ENCODE measurements at places on chromosomes 6 and 20.

- peaks cover 13% of the 10 kb centered on the region for H3K4me1 ChIP-seq
- DNase-seq: no peak
- H3K27ac ChIP-seq: no peak overlapping the region
- peaks cover 21% of the 10 kb centered on the region for H3K36me3 ChIP-seq
Measured at GRCh38 chr20:58237318-58238132, 9.1 kb upstream of the ANKRD60 start.

DNA sequence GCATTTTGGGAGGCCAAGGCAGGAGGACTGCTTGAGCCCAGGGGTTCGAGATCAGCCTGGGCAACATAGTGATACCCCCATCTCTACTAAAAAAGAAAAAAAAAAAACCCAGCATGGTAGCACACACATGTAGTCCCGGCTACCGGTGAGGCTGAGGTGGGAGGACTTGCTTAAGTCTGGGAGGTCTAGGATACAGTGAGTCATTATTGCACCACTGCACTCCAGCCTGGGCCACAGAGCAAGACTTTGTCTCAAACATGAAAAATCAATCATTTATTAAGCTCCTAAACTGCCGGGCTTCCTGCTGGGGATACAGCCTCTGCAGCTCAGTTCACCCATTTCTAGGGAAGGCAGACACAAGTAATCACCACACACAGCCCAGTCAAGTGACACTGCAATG, 7.3 kb upstream of the USP45 start:
- DNase-seq: no peak
- peaks cover 19% of the 10 kb centered on the region for H3K4me1 ChIP-seq
- no peak overlapping the region for H3K4me3 ChIP-seq

- H3K4me1 ChIP-seq: peaks cover 8% of the 10 kb centered on the region
- H3K36me3 ChIP-seq: no peaks in the 10 kb centered on the region
- no peak overlapping the region for H3K4me3 ChIP-seq
- H3K27ac ChIP-seq: no peak overlapping the region
- H3K27me3 ChIP-seq: peaks cover 4% of the 10 kb centered on the region
Measured at GRCh38 chr20:49559411-49560081, 8.4 kb downstream of the PTGIS start.

DNA sequence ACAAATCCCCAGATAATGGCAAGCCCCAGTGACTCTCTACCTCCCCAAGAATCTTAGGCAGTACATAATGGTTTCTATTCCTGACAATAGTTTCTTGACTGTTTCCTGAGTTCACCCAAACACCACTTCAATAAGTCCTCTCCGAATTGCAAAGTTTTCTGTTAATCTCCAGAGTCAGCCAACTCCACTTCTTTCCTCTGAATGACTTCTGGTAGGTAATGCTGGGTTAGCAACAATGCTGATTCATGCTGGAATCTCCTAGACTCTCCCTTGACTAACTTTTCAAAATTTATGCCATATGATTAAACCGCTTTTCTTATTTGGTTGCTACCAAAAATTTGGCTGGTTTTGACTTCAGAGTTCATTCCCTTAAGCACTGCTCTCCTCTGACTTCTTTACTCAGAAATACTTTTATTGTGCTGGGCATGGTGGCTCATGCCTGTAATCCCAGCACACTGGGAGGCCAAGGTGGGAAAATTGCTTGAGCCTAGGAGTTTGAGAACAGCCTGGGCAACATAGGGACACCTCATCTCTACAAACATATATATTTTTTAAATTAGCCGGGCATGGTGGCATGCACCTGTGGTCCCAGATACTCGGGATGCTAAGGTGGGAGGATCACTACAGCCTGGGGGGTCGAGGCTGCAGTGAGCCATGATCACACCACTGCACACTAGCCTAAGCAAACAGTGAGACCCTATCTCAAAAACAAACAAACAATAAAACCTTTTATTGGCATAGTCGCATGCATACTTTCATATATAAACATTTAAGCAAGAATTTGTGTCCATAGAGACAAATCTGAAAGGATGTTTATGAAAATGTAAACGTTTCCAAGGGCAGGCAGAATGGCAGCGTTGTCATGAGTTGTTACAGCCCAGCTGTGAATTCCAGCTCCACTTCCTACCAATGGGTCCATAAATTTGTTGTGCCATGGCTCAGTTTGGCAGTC, 249.3 kb upstream of the PLN start:
- no peaks in the 10 kb centered on the region for H3K4me1 ChIP-seq
- no peak for DNase-seq
- no peak overlapping the region for H3K4me3 ChIP-seq
- H3K36me3 ChIP-seq: no peaks in the 10 kb centered on the region

- no peaks in the 10 kb centered on the region for H3K36me3 ChIP-seq
- H3K27ac ChIP-seq: no peak overlapping the region
- H3K4me3 ChIP-seq: no peak overlapping the region
- no peaks in the 10 kb centered on the region for H3K4me1 ChIP-seq
- DNase-seq: no peak
Measured at GRCh38 chr20:44758247-44759101, 12.8 kb downstream of the KCNK15 start.

GRCh38 chr20:51610761-51611624, 68.5 kb upstream of the NFATC2 start:
- H3K27me3 ChIP-seq: no peaks in the 10 kb centered on the region
- H3K27ac ChIP-seq: no peak overlapping the region

DNA sequence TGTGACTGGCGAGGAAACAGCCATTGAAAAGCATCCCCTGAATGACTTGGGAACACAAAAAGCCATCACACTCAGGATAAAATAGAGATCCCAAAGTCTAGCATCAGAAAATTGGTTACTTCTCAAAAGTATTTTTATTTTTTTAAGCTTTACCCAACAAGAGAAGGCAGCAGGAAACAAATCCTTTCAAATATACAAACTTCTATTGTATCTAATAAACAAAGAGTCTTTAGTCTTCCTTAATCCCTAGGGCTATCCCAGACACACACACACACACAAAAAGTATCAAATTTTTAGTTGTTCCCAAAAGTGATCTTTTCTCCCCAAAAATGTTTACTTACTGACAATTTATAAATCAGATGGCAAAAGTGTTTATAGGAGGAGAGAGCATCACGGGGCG, 33.2 kb upstream of the MARCKS start:
- DNase-seq: no peak
- no peak overlapping the region for H3K27ac ChIP-seq
- no peak overlapping the region for H3K4me3 ChIP-seq
- peaks cover 6% of the 10 kb centered on the region for H3K4me1 ChIP-seq
- H3K36me3 ChIP-seq: no peaks in the 10 kb centered on the region

- H3K27me3 ChIP-seq: no peaks in the 10 kb centered on the region
- no peaks in the 10 kb centered on the region for H3K36me3 ChIP-seq
- no peak overlapping the region for H3K4me3 ChIP-seq
- no peaks in the 10 kb centered on the region for H3K4me1 ChIP-seq
- H3K27ac ChIP-seq: no peak overlapping the region
Measured at GRCh38 chr6:137133122-137133521, 40.3 kb downstream of the IL22RA2 start.

DNA sequence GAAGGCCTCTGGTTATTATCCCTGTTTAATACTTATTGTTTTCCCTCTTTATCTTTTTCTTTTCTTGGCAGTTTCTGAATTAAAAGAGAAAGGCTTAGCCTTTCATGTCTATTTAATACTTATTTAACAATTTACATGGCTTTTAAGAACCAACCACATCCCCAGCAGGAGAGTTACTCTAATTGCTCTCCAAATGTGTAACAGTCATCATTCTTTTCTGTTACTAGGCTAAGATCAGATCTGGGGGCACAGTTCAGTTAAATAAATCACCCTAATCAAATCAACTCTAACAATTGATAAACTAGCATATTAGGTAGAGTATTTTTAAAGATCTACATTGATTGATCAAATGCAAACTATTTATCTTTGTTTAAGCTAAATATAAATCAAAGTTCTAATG, 54.1 kb upstream of the NT5E start:
- H3K36me3 ChIP-seq: no peaks in the 10 kb centered on the region
- no peak overlapping the region for H3K27ac ChIP-seq
- no peaks in the 10 kb centered on the region for H3K4me1 ChIP-seq
- DNase-seq: no peak

- no peaks in the 10 kb centered on the region for H3K36me3 ChIP-seq
- H3K27me3 ChIP-seq: no peaks in the 10 kb centered on the region
- no peak for DNase-seq
Measured at GRCh38 chr20:1499528-1500420, 8.6 kb upstream of the SIRPB2 start.

- no peak overlapping the region for H3K4me3 ChIP-seq
- no peaks in the 10 kb centered on the region for H3K27me3 ChIP-seq
- peaks cover 29% of the 10 kb centered on the region for H3K4me1 ChIP-seq
- no peak overlapping the region for H3K27ac ChIP-seq
- H3K36me3 ChIP-seq: no peaks in the 10 kb centered on the region
Measured at GRCh38 chr20:33681728-33682353, 4.3 kb downstream of the E2F1 start.
